NCI-H226 (cell line): ENCODE measurements at places on chromosomes 5 and 9.
A peak's percentile ranks its signal among the peaks of the same experiment; 100 is the strongest.

DNA sequence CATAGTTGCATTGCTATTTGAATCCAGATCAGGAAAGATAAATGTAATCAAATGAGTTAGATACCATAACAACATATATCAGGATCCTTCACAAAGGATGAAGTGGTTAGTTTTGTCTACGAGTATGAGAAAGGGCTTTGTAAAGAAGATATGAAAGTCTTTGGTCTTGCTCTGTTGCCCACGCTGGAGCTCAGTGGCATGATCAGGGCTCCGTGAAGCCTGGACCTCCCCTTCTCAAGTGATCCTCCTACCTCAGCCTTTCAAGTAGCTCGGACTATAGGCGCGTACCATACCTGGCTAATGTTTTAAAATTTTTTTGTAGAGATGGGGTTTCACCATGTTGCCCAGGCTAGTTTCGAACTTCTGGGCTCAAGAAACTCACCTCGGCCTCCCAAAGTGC, 1.8 kb downstream of the SMC5 start:
- DNase-seq: no peak

GRCh38 chr9:98326459-98327248, 71.2 kb upstream of the TBC1D2 start:
- peak; percentile 17 for DNase-seq

DNA sequence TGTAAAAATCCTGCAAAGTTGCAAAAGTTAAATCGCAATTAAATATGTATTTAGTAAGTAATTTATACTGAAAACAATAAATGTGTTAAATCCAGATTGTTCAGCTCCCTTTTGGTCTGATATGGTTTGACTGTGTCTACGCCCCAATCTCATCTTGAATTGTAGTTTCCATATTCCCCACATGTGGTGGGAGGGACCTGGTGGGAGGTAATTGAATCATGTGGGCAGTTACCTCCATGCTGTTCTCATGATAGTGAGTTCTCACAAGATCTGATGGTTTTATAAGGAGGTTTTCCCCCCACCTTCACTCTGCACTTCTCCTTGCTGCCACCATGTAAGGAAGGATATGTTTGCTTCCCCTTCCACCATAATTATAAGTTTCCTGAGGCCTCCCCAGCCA, 140.0 kb downstream of the CDH6 start:
- no peak for DNase-seq

DNA sequence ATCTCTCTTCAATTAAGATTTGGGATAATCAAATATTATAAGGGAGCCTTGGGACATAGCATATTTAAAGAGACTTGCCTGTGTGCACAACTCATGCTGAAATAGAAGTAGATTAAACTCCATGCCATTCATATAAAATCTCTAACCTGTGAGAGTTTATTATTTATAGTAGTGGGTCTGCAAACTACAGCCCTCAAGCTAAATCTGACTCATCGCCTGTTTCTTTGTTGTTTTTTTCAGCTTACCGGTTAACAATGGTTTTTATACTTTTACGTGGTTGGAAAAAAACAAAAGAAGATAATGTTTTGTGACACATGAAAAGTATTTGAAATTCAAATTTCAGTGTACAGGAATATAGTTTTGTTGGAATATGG, 61.9 kb upstream of the GHR start:
- no peak for DNase-seq

DNA sequence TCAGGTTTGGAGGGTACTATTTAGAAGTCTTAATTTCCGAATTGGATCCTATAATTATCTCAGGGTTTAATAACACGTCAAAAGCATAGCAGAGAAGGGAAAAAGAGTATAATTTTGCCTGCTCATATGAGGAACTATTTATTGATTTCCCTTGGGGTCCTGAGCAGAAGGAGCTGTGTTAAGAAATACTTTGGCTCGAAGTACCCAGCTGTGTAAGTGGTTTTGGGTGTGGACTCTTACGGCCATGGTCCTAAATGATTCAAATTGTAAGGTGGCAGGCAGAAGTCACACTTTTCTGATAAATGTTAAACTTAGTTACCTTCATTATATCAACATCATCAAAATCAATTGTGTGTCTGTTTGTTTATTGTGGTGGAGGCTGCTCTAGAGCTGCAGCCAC, 190.4 kb downstream of the MTRR start:
- no peak for DNase-seq

DNA sequence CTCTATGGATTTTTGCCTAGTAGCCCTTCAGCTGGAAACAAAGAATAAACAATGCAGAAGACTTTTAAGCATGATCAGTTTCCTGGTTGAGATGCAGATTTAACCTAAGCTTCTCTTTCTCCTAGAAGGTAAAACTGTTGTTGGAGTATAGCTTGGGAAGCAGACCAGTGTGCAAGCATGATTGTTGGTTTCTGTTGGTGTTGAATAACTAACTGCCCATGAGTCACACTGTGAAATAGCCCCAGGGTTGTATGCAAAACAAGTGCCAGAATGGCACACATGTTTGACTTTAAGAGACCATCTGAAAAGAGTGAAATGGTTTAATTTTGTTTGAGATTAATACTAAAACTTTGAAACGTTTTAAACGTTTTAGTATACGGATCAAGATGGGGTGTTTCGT, 227.1 kb downstream of the ARHGEF28 start:
- DNase-seq: peak; percentile 49

DNA sequence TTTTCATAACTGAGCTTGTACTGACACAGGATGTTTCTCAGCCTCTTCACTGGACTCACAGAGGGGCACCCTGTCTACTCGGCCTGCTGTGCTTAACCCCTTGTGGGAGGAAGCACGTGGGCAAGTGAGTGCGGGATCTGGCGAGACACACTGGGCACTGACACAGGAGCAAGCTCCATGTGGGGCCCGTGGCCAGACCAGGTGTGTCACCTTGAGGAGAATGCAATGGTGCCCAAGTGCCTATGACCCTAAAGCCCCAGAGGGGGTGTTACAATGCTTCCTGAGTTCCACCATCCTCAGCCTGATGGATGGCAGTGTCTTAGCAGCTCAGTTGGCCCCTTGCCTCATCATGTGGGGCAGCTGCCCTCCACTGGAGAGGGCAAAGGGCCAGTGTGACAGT, 128.9 kb downstream of the ALDH1A1 start:
- DNase-seq: no peak

DNA sequence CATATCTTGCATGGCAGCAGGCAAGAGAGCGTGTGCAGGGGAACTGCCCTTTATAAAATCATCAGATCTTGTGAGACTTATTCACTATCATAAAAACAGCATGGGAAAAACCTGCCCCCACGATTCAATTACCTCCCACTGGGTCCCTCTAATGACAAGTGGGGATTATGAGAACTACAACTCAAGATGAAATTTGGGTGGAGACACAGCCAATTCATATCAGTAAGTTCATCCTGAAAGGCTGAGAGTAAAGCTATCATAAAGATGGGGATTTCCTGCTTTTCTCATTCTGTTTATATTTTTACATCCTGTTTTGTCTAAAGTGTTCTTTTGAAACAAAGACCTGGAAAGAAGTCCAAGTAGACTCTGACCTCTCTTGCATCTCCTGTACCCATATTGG, 28.9 kb upstream of the IL33 start:
- DNase-seq: no peak

DNA sequence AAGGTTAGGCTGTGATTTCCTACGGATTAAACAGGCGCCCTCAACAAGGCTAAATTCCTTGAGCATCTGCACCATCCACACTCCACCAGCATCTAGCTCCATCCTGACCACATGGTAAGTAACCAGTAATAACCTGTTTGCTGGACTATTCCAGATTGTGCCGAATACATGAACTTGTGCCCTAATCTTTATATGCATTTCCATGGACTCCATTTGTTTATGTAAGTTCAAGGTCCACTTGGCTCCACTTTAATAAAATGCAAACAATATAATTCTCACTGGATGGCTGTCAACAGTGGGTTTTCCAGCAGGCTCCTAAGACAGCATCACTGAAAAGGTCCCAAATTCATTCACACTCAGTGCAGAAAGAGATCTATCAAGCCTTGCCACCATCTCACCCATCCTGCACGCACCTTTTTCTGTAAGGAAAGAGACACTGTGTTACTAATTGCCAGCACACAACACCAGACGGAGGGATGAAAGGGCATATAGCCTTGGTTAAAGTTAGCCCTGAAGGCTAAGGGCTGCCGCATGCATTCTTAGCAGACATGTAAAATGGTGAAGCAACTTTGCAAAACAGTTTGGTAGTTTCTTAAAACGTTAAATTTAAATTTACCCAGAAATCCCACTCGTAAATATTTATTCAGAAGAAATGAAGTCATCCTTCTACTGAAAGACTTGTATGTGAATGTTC, 88.7 kb downstream of the GLIS3 start:
- DNase-seq: no peak

- DNase-seq: no peak
These were observed 4.3 kb downstream of the SHC3 start for GRCh38 chr9:89174291-89174690.

GRCh38 chr5:159186319-159186718, 23.0 kb downstream of the RNF145 start:
- no peak for DNase-seq

DNA sequence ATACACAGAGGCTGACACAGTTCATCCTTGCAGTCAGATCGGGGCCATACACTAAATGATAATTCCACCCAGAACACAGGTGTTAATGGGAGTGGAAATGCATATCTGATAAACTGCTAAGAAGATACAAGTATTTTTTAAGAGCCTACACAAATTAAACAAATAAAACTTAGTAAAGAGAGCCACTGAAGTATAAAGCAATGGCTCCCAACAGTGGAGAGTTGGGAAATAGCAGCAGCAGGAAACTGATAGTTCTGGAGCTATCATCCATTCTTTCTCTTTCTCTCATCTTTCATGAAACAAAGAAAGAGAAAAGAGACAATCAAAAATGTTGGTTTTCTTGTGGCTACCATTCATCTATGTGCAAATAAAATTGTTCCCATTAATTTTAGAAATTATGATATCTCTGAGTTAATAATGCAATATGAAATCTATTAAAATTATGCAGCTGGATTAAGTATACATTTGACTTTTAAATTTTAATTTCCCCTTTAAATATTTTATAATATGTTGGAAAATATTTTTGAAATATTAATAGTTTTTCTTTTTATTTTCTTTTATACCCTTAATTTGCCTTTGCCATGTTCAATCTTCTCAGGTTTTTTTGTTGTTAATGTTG, 120.8 kb downstream of the EMB start:
- DNase-seq: no peak

- DNase-seq: no peak
These were observed 43.9 kb upstream of the IL33 start for GRCh38 chr9:6171667-6172066.

GRCh38 chr9:137446851-137447471, 5.8 kb upstream of the ENTPD8 start:
- DNase-seq: no peak

GRCh38 chr9:95494416-95495371, 22.1 kb downstream of the PTCH1 start:
- DNase-seq: no peak

GRCh38 chr9:83280790-83281189, 217.8 kb upstream of the RASEF start:
- no peak for DNase-seq

- DNase-seq: no peak
These were observed at the start of gene ALDH1A1 for GRCh38 chr9:72952914-72953313. Gene ALDH1A1, minus strand, starts transcription at chr9:72953053. Its CDS starts 53 bp downstream, at chr9:72953000.

- no peak for DNase-seq
These were observed 66.8 kb upstream of the CXCL14 start for GRCh38 chr5:135645336-135646180.

- no peak for DNase-seq
These were observed 398.7 kb upstream of the IRX4 start for GRCh38 chr5:2281446-2281845.
